ENCODE measurements at places on chromosomes 6 and 20. TPM values are rescaled to one million over a fixed set of nuclear protein-coding genes. Genes with fewer than 3 reads are reported as not detected.

Gene SPEF1
- total RNA-seq: 0.07 TPM

DNA sequence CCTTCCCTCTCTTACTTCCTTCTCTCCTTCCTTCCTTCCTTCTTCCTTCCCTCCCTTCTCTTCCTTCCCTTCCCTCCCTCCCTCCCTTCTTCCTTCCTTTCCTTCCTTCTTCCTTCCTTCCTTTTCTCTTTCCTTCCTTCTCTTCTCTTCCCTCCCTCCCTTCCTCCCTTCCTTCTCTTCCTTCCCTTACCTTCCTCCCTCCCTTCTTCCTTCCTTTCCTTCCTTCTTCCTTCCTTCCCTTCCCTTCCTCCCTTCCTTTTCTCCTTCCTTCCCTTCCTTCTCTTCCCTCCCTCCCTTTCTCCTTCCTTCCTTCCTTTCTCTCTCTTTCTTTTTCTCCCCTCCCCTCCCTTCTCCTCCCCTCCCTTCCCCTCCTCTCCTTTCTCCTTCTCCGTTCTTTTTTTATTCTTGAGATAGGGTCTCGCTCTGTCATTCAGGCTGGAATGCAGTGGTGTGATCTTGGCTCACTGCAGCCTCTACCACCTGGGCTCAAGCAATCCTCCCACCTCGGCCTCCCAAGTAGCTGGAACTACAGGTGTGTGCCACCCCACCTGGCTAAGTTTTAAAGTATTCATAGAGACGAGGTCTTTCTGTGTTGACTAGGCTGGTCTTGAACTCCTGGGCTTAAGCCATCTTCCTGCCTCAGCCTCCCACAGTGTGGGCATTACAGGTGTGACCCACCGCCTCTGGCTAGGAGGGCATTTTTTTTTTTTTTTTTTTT, 1.1 kb upstream of the ZNF512B start:
- DNase-seq: no peak

DNA sequence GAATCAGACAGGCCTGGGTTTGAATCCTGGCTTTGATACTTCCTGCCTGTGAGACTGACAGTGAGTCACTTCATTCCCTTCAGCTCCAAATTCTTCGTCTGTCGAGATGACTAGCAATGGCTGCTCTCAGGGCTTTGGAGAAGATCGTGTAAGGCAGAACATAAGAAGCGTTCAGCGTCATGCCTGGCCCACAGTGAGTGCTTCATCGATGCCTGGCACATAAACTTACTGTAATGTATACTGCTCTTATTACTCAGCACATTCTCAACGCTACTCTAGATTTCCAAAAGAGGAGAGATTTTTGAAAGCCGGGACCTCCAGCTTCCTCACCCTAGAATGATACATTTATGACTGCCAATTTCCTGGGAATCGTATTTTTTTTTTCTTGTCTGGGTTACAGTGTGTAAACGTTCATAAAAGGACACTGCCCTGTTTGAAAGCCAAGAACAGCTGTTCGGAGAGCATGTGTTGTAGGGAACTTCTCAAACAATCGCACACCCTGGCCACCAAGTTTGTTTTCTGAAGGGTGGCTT, 16.2 kb upstream of the BCAS1 start:
- DNase-seq: no peak

DNA sequence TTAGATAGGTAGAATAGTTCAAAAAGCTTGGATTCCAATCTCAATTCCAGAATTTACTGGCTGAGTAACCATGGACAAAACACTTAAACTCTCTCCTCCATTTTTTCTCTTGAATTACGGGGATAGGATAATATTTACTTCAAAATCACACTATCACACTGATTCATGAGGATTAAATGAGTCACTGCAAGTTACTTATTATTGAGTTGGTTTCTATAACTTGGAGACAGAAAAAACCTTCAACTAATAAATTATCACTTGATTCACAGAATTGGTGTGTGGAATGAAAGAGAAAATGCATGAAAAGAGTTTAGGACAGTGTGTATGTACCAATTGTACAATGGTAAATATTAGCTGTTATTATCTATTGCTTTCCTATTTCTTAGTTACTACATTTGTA, 585.2 kb downstream of the PHF3 start:
- no peak for DNase-seq

Measured in kidney epithelial cell (primary cell).